H1 (cell line): ENCODE measurements at places on chromosomes 4 and X. TPM values are rescaled to one million over a fixed set of nuclear protein-coding genes. Genes with fewer than 3 reads are reported as not detected.
A peak's percentile ranks its signal among the peaks of the same experiment; 100 is the strongest.

- DNase-seq, result no peak
These were observed 38.4 kb downstream of the PLAC1 start for GRCh38 chrX:134619838-134620237.

DNA sequence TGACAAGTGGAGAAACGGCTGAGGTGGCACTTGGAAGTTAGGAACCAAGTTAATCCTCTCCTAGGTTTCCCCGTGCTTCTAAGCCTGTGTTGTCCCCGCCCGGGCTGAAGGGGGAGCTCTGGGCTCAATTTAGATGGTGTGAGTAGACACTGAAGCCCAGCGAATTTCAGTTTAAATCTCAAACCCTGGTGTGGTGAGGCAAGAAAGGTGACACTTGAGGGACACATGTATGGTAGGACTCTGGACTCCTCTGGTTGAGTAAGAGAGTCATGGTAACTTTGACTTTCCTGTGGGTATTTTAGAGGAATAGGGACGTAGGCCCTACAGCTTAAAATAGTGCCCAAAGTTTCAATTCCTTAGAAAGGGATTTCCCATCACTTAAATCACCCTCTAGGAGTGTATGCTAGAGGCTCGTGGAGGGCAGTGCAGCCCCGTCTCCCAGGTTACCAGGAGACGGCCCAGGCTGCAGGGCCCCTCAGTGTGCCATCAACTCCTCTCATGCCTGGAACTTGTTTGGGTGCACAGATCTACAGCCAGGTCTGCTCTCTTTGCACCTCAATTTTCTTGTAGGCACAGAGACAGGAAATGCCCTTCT, 24.0 kb downstream of the HAND2 start:
- DNase-seq, result peak; percentile 85

The MAGEA9 gene
- total RNA-seq, result not detected in 2 replicates

DNA sequence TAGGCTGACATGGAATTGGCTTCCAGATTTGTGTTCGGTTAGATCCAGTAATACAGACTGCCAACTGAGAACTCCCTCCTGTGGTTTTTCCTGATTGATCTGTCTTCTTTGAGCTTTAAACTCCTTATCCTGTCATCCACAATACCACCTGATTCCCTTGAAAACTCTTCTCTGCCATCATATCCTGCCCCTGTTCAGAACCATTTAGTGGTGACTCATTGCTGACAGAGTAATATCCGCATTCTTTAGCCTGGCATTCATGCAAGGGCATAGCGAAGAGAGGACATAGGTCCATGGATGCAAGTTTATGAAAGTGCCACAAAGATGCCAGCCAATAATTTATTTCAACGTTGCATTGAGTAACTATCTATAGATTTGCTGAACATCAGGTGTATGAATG, 76.6 kb downstream of the ITIH6 start:
- DNase-seq, result no peak

DNA sequence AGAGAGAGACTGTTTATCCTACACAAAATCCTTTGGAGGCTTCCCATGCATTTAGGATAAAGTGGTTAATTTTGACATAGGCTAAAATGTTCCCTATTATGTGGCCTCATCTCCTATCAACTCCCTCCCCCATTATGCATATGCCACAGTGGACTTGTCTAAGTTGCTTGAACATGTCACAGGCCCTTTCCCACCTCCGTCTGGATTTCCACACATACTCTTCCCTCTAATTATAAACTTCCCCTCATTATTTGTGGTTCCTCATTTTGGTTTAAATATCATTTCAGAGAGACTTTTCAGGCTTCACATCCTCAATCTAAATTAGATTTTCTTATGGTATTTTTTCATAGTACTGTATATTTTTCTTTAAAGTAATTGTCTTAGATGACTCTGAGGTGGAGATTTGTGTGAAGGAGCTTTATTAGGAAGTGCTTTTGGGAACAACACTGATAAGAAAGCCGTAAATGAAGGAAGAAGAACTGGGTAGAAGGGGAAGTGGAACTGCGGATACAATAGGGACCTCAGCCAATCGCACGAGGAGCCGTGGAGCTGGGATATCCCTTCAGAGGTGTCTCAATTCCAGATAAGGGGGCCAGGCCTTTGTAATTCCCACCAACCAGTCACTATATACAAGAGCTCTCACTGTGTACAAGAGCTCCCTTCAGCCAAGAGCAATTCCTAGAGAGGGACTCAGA, 7.9 kb downstream of the C4orf17 start:
- DNase-seq, result no peak

DNA sequence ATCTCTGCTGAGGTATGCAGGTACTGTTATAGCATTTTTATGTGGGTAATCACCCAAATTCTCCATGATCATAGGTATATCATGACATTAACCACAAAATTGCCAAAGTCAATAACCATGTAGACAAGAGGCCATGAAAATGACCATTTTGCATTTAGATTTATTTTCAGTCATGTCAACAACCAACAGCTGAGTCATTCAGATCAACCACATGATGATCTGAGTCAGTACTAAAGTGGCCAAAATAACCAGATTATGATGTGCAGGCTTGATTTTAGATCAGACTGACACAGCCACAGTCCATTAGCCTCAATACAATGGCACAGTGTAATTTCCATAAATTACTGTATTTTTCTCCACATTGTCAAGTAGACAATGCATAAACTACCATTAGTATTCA, 240.5 kb downstream of the GRIA3 start:
- DNase-seq, result no peak

DNA sequence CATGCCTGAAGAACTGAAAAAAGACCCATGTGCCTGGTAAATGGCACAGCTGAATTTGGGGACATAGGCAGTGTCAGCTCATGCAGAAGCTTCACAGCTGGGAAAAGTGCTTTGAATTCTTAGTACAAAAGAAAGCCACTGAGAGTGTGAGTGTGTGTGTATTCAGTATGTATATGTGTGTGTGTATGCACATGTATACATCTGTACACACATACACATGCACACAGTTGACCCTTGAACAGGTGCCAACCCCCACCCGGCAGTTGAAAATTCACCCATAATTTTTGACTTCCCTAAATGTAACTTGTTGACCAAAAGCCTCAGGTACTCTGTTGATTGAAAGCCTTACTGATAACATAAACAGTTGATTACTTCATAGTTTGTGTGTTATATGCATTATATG, 49.5 kb upstream of the ENPP6 start:
- DNase-seq, result no peak

- no peak for DNase-seq
These were observed 101.5 kb downstream of the PDGFC start for GRCh38 chr4:156870131-156870530.

DNA sequence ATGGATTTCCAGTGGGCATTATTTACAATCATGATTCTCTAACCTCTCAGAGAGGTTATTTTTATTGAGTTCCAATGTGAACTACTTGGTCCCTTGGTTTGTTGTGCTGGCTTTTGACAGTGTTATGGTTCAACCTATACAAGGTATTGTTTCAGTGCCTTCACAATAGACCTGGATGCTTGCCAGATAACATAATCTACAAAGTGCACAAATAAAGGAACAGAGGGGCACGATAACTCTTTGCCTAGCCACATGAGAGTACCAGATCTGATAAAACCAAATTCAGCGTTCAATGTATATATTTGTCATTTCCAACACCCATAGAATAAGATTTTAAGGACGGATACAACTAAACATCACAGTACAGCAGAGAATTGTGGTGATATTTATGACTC, 120.8 kb downstream of the RASL11B start:
- DNase-seq, result no peak

GRCh38 chr4:182807346-182807745, 109.8 kb downstream of the DCTD start:
- no peak for DNase-seq

The ERAS gene
- not detected in 2 replicates for total RNA-seq

The TSC22D3 gene
- total RNA-seq, result 7.6 TPM in 2 replicates

The PARM1 gene
- 5.2 and 5.3 TPM in 2 replicates for total RNA-seq

GRCh38 chrX:82765811-82766210, 742.3 kb upstream of the POU3F4 start:
- DNase-seq, result no peak

The CYP2U1 gene
- 5.0 and 5.2 TPM in 2 replicates for total RNA-seq

The AP1S2 gene
- total RNA-seq, result 230 and 237 TPM in 2 replicates

- no peak for DNase-seq
These were observed 95.6 kb downstream of the REPS2 start for GRCh38 chrX:17042037-17042436.

- no peak for DNase-seq
These were observed 21.9 kb downstream of the POU3F4 start for GRCh38 chrX:83529950-83530349.

GRCh38 chr4:138202686-138203085, 39.5 kb downstream of the SLC7A11 start:
- no peak for DNase-seq

The FATE1 gene
- not detected in 2 replicates for total RNA-seq

The SERTM2 gene
- 0.38 and 0.58 TPM in 2 replicates for total RNA-seq

GRCh38 chr4:16817286-16817685, 81.2 kb downstream of the LDB2 start:
- no peak for DNase-seq

DNA sequence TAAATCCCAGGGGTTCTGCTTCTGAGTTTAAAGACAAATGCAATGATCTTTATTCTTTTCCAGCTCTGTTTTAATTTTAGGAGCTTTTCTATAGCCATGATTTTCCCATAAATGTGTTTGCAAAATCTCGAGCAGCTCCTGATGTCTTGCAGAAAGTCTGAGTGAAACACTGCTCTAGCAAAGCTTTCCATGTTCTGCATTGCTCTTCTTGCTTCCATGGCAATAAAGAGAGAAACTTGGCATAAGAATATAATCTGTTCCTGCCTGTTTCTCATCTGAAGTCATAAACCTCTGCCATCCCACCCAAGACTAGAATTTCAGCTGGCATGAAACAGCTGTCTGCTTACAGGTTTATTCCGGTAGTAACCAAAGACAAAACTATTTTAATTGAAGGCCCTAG, 254.5 kb downstream of the SPRY1 start:
- DNase-seq, result no peak

GRCh38 chr4:119300101-119300978, 21.6 kb downstream of the FABP2 start:
- peak; percentile 93 for DNase-seq

DNA sequence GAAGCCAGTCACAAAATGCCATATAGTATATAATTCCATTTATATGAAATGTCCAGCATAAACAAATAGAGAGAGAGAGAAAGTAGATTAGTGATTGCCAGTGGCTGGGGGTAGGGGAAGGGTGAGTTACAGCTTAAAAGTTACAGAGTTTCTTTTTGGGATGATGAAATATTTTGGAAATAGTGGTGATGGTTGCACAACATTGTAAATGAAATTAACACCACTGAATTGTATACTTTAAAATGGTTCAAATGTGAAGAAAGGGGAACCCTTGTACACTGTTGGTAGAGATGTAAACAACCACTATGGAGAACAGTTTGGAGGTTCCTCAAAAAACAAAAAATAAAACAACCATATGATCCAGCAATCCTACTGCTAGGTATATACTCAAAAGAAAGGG, 131.2 kb upstream of the GPC4 start:
- DNase-seq, result no peak

DNA sequence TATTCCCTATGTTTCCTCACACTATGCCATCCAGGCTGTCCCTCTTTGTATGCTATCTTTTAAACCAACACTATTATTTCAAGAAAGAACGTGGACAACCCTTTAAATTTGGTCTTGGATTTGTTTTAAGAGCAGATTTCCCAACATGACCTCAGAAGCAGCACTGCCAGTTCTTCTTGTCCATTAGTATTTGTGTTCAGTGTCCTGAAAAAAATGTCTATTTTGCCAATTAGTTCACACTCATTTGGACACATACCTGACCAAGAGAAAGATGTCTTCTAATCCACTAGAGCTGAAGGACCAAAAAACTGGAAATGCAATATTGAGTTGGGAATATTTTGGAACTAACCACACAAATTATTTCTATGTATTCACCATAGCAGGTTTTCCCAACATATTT, 223.2 kb upstream of the CNKSR2 start:
- no peak for DNase-seq

GRCh38 chr4:54657551-54658251, at the start of gene KIT:
KIT (plus strand) TSS chr4:54657957; CDS start chr4:54658015, 58 bp downstream.
- peak; percentile 93 for DNase-seq

DNA sequence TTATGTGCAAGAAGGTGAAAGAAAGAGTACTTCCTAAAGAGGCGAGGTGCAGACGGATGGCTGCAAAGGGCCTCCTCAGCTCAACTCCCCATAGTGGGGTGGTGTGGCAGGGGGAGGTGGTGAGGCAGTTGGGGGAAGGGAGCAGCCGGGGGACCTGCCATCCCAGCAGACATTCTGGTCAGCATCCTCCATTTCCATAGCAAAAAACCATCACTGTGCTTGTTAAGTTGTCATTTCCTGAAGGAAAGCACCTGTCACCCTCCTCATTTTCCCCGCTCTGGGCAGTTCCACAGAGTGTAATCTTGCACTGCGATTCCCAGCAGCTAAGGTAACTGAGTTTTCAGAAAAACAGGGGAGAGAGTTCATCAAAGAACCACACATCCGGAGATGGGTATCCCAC, 51.5 kb downstream of the TSPAN5 start:
- DNase-seq, result no peak

- DNase-seq, result no peak
These were observed 150.9 kb upstream of the ANK2 start for GRCh38 chr4:112898357-112899141.

DNA sequence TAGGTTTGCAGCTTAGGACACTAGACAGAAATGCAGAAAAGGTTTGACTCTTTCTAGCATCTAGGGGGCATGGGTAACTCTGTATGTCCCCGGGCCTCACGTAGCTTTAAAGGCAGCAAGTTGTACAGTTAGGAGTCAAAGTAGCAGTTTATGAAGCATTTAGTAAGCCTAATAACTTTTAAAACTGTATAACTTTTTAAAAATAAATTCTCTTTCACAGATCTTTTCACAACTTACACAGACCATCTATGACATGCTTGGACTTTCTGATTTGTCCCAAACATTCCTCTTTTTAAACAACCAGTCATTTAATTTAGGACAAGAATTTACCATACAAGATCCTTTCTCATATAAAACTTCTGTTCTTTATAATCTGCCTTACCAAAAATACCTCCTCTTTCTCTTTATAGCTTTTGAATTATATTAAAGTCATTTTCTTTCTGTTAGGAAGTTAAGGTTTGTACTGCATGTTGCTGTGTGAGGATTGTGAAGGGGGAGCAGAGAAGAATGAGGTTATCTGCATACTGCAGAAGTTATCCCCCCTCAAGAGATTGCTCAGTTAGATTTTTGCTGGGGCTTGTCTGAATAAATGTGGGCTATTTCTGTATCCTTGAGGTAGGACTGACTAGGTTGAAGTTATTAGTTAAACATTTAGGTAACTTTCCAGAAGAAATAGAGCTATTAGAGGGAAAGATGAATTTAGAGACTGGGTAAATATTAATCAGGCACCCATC, 94.3 kb downstream of the CPE start:
- DNase-seq, result no peak

GRCh38 chr4:184641022-184641421, 8.2 kb downstream of the CASP3 start:
- DNase-seq, result no peak
